ENCODE measurements at places on chromosomes 6 and 20.

DNA sequence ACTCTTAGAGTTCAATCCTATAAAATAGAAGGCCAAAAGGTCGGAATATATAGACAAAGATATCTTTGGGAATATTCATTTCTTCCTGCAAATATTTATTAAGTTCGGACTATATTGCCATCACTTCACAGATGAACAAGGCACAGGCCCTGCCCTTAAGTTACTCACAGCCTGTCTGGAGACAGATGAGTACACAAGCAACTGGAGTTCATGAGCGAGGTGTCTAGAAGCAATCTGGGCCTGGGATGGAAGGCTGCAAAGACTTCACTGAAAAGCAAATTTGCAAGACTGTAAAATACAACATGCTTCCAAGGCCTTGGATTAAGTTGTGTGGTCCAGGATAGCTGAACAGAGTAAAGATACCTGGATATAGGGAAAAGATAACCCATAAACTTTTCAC lies 56.7 kb upstream of the CEP85L start:
- no peak for DNase-seq

GRCh38 chr6:12595161-12595811 lies 121.3 kb upstream of the PHACTR1 start:
- DNase-seq, result no peak

GRCh38 chr20:63626424-63627128 lies at the start of gene GMEB2:
Gene GMEB2 (minus strand): TSS chr20:63627101. CDS start chr20:63619397, 7,704 bp downstream.
- peak; percentile 51 for DNase-seq

GRCh38 chr6:32968093-32968866 lies at the start of gene BRD2:
Gene BRD2 (plus strand): TSS chr6:32968594. CDS start chr6:32972899, 4,305 bp downstream.
- peak; percentile 91 for DNase-seq

DNA sequence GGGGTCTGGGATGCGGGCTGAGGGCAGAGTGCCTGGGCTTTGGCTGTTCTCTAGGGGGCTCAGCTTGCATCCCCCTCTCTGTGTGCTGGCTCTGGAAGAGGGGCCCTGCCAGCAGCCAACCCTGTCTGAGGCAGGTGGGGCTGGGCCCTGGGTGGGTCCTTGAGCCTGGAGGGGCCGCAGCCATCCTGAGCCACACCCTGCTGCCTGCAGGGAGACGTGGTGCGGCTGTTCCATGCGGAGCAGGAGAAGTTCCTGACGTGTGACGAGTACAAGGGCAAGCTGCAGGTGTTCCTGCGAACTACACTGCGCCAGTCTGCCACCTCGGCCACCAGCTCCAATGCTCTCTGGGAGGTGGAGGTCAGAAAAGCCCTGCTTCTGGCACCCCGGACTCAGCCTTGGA lies 41.2 kb downstream of the ITPR3 start:
- no peak for DNase-seq

GRCh38 chr6:36735110-36736071 lies 37.8 kb downstream of the RAB44 start:
- no peak for DNase-seq

DNA sequence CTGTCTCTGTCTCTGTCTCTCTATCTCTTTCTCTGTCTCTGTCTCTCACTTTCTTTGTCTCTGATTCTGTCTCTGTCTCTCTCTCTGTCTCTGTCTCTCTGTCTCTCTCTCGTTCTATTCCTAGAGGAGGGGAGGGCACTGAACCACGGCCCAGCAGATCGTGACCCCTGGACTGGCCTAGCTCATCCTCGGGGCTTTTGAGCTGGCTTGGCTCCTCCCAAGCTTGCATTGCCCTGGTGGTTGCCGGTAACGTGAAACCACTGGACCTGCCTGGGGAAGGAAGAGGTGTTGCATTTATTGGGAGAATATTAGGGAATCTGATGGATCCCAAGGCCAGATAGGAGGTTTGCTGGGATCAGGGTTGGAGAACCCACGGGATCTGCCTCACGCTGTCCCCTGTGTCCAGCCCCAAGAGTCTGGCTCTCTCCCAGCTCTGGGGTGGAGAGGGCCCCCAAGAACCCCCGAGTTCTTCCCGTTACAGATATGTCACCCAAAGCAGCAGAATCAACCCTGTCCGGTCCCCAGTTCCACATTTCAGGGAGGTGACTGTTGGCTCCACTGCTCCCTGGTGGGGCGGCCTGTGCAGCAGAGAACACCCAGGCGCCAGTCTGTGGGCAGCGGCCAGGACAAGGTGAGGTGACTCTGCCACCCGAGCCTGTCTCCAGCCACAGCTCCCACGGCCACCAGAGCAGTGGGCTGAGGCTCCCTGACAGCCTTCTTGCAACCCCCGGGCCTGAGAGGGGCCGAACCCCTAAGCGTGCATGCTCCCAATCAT lies 228.3 kb downstream of the TTLL2 start:
- DNase-seq, result no peak

DNA sequence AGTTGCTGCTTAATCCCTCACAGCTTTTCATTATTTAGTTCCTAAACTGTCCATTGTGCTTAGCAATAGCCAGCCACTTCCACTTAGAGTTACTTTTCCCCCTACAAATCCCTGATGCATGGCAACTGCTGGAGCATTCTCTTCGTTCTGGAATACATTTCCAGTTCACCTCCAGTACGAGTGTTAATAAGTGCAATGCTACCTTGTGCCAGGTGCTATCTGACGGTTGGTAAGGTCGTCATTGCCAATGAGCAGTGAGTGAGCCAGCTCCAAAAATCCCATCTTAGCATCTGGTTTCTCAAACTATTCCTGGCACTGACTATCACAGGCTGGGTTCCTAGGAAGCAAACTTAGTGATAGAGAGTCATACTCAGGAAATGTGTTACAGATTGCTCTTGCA lies 114.1 kb upstream of the ADGRF1 start:
- DNase-seq, result no peak

DNA sequence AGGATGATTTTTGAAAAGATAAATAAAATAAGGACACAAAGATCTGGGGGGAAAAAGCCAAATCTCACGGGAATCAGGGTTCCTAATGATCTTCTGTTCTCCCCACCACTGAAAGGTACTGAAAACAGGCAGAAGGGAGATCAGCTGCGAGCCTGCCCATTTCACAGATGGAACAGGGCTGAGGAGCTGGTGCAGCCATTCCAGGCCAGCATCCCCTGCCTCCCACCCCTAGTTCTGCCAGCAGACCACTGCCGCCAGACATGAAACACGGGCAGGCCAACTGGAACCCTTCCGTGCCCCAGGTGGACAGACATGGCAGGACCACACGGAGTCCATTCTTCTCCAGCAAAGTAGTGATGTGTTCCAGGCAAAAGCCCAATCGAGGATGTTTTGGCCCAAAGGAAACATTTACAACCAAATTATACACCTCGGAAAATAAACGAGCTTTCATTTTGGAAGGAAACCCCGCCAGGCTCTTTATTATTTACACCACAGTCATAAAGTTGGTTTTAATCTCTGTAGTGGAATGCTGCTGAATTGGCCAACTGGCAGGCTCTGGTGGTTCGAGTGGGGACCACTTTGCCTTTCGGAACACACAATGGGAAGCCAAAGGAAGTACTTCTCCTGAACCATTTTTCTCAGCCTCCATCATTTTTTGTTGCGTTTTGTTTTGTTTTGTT lies 28.2 kb downstream of the ISM1 start:
- DNase-seq, result no peak

DNA sequence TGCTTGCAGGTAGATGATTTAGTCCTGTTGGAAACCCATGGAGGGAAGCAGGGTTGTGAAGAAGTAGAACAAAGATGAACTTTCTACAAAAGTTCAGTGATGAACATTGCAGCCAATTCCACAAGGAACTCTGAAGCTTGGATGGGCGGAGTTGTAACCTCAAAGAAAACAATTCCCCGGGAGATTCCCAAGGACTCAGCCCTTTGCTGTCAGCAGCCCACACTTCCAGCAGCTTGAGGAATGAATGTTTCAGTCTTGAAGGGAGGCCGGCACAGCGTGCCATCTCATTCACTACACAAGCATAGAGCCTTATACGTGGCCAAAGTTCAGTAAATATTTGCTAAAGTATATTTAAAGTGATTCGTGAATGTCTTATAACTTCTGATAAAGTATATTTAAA lies 269.4 kb downstream of the NKAIN2 start:
- DNase-seq, result no peak

GRCh38 chr6:36230371-36230770 lies 33.8 kb downstream of the BRPF3 start:
- no peak for DNase-seq

- DNase-seq, result no peak
Observed at GRCh38 chr6:106446983-106447382, 86.5 kb downstream of the CRYBG1 start.

- no peak for DNase-seq
Observed at GRCh38 chr6:1392813-1393640, 3.7 kb downstream of the FOXF2 start.

GRCh38 chr6:148758492-148758891 lies 11.7 kb downstream of the UST start:
- no peak for DNase-seq

- DNase-seq, result no peak
Observed at GRCh38 chr6:98487612-98488011, 346.8 kb upstream of the POU3F2 start.

DNA sequence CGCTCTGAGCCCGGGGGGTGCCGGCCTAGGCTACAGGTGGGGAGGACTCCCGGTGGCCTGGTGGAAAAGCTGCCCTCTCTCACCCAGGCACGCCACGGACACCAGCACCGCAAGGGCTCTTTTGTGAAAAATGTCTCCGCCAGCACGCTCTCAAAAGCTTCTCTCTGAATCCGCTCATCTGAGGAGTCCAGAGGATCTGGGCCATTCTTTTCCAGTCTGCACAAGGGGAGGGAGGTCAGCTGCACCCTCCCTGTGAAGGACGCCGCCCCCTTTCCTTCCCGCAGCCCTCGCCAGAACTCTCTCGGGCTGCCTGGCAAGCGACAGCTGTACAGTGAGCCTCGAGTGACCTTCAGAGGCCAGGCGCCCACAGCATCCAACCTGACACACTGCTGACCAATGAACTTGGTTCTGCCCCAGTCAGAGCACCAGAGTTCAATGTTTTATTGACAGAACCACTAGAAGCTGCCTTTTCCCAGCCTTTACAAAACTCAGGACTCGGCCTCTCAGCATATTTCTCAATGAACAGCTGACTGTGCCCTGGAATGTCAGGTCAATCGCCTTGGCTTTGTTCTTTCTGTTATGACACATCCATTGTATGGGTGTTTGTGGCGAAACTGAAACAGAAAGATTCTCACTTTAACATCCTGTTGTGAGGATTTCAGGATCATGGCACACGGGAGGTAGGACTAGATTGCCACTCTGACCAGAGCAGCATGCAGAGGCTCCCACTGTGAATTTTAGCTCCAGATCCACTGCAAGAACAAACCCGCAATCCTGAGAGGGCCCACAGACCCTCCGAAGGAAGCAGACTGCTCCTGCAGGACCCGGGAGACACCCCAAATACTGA lies 26.7 kb downstream of the SERPINB9 start:
- no peak for DNase-seq

DNA sequence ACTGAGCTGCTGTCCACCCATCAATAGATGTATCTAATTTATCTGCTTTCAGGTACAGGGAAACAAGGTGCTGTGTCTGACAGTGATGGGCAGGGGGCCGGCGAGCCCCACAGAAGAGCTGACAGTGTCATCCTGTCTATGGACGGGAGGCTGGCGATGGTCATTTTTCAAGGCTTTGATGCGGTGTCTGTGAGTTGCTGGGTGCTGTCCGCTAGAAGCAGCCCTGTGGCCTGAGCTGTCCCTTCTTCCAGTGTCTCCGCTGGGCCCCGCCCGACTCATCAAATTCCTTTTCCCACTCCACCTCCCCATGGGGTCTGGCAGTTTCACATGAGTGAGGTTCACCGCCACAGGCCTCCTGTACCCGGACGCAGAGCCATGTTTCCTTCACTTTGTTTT lies 161.4 kb upstream of the PMEPA1 start:
- DNase-seq, result no peak

DNA sequence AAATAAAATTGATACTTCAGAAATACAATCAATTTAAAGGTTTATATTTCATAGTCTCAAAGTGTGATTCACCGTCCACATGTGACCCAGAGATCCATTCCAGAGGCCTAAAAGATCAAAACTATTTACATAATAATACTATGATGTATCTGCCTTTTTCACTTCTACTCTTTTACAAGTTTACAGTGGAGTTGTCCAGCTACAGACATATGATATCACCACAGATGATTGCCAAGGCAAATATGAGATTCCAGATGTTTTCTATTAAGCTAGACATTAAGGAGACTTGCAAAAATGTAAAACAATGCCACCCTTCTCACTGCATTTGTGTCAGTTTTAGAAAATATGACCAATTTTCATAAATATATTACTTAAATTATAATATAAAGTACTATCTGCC lies 443.7 kb downstream of the GJA1 start:
- DNase-seq, result no peak

DNA sequence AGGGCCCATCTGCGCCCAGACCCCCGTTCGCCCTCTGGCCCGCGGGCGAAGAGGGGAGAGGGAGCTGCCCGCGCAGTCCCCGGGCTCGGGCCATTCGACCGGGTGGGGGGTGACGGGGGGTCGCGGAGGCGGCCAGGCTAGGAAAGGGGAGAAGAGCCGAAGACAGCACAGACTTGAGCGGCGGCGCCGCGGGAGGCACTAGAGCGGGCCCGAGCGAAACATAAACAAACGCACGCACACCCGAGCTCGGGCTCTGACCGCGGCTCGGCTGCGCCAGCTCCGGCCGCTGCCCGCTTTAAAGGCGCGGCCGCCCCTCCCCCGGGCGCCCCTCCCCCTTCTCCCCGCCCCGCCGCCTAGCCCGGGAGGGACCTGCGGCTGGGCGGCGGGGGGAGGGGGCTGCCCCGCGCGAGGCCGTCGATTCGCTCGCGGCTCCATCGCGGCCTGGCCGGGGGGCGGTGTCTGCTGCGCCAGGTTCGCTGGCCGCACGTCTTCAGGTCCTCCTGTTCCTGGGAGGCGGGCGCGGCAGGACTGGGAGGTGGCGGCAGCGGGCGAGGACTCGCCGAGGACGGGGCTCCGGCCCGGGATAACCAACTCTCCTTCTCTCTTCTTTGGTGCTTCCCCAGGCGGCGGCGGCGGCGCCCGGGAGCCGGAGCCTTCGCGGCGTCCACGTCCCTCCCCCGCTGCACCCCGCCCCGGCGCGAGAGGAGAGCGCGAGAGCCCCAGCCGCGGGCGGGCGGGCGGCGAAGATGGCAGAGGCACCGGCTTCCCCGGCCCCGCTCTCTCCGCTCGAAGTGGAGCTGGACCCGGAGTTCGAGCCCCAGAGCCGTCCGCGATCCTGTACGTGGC lies at the start of gene FOXO3:
FOXO3 (plus strand) TSS at position 455 of the 846 bp plus-strand sequence; CDS start at position 747, 292 bp downstream.
- DNase-seq, result peak; percentile 45

GRCh38 chr6:56756791-56757587 lies 114.3 kb upstream of the DST start:
- no peak for DNase-seq

GRCh38 chr6:143732536-143732935 lies 54.8 kb downstream of the PHACTR2 start:
- no peak for DNase-seq
